ENCODE measurements at places on chromosomes 12 and 14.

GRCh38 chr14:96400495-96400894 lies 8.6 kb downstream of the AK7 start:
- DNase-seq: no peak

DNA sequence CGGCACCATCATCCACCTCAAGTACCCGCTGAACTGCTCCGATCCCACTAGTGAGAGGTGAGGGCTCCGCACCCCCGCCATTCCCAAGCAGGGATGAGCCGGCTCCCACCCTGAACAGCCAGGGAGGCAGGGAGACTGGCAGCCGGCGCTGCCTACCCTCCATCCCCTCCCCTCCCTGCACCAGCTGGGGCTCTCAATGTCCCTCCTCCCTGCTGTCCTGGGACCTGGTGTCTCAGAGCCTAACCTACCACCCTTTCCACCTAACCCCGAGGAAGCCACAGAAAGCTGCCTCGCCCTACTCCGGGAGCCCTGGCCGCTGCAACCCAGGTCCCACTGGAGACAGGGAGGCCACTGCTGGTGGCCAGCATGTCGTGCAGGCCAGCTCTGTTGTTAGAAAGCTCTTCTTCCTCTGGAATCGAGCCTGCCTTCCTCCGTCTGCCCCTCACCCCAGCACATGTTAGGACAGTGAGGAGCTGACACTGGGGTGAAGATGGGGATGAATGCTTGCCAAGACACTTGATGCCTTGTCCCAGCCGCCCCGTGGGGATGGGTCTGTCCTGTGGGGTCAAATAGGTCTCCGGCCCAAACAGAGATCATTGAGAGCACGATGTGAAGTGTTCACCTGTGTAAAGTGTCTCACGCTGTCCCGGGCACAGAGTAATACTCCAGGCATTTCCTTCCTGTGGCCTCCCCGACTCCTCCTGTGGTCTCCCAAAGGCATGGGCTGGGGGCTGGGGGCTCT lies 1.1 kb downstream of the PTPN6 start:
- no peak for DNase-seq

GRCh38 chr14:52950410-52950897 lies 396 bp downstream of the FERMT2 start:
- no peak for DNase-seq

DNA sequence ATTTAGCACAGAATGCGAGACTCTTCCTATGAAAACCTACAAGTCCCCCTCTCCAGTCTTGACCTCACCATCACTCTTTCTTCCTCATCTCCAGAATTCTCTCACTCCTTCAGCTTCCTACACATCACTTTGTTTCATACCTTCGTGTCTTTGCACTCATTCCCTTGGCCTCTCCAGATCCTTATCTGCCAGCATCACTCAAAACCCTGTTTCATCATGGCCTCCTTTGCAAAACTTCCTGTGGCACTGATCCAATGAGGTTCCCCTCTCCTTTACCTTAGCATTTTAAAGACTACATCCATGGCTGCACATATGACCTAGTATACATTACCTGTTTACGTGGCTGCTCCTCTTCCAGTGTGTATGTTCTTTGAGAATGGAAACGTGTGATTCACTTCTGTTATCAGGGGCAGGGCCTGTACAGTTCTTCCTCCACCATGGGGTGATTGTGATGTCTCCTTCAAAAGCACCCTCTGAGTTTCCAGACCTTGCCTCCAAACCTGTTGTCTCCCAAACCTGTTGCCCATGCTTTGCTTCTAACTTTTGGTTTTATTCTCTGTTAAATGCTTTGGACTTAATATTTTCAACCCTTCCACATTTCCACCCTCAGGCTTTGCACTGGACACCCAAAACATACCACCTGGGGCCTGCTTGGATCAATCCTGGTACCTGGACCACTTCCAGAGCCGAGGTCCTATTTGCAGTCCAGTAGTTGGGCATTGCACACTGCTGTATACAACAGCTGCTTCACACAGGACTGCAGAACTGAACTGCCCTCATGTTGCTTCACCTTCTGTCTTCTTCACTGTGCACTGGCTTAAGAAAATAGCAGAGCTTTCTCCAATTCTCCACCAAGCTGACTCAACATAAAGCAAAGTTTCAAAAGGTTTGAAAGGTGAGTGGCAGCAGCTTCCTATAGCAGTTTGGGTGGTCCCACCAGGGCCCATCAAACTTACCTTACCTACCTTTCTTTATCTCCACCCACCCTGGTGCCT lies 131.7 kb downstream of the LLPH start:
- no peak for DNase-seq

- DNase-seq: no peak
Observed at GRCh38 chr14:100674897-100675619, 51.6 kb upstream of the DLK1 start.

Data from AML-193 (cell line).